Uterus (tissue), 4 donors: ENCODE measurements at places on chromosomes 6 and 20. TPM values are rescaled to one million over a fixed set of nuclear protein-coding genes. Genes with fewer than 3 reads are reported as not detected.
A peak's percentile ranks its signal among the peaks of the same experiment; 100 is the strongest.

GRCh38 chr6:14440940-14441781 lies 323.6 kb downstream of the CD83 start:
- DNase-seq, result peak; percentile 22

DNA sequence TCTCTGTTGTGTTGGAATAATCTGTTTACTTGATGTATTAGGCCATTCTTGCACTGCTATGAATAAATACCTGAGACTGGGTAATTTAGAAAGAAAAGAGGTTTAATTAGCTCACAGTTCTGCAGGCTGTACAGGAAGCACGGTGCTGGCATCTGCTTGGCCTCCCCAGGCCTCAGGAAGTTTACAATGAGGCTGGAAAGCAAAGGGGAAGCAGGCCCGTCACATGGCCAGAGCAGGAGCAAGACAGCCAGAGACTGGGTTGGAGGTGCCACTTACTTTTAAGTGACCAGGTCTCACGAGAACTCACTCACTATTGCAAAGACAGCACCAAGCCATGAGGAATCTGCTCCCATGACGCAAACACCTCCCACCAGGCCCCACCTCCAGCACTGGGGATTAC lies 50.6 kb upstream of the FUCA2 start:
- no peak for DNase-seq

The CALHM6 gene
- not detected for total RNA-seq

DNA sequence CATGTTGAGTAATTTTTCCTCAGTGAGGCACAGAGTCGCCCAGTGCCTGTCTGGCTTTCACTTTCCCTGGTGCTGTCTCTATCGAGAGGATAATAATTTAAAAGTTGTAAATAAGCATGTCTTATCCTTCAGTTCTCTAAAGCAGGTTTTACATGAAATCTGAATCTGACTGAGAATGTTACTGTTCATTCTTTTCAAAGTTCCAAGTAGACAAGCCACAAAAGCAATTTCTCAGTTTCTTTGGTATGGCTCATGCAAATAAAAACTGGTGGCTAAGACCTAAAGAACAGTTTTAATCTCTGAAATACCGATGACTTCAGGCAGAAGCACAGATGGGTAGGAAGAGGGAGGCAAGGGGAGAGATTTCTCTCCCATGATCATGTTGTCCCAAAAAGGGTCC lies 87.6 kb upstream of the GCM1 start:
- no peak for DNase-seq

- DNase-seq, result no peak
Observed at GRCh38 chr20:59939879-59940128, 301 bp downstream of the PPP1R3D start.

DNA sequence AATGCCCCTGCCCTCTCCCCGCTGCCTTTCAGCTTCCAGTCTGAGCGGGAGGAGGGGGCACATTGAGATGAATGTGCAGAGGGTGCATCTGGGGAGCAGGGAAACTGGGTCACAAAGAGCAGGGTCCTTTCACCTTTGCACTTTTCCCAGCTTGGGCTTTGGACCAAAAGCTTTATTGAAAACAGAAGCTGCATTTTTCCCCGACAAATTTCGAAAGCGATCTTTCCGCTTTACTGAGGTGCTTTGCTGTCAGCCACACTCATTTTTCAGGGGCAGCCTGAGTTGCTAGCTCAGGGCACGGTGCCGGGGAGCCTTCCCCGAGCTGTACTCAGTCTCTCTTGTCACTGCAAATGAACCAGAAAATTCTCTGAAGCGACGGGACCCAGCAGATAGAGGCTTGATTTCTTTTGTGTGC lies 283.7 kb upstream of the SOX4 start:
- no peak for DNase-seq

DNA sequence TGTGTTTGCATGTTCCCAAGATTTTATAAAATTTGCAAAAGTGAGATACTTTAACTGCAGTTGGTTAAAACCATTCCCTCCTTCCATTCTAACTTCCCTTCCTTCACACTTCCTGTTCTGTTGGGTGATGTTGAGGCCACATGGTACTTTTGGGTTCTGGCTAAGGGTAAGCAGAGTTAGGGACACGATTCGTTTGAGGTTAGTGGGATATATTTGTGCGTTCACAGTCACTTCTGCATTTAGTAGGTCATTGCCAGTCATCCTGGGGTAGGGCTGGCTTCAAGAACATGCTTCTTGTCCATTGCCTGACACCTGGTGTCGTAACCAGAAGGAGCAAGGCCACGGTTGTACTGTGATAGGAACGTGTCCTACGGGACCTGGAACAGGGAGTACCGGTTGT lies 340.1 kb downstream of the ZFAND3 start:
- DNase-seq, result no peak

GRCh38 chr20:11338496-11339306 lies 579.0 kb upstream of the BTBD3 start:
- no peak for DNase-seq

GRCh38 chr6:125307964-125308615 lies 6.3 kb upstream of the HDDC2 start:
- no peak for DNase-seq

The CASS4 gene
- 0.76 TPM for total RNA-seq

DNA sequence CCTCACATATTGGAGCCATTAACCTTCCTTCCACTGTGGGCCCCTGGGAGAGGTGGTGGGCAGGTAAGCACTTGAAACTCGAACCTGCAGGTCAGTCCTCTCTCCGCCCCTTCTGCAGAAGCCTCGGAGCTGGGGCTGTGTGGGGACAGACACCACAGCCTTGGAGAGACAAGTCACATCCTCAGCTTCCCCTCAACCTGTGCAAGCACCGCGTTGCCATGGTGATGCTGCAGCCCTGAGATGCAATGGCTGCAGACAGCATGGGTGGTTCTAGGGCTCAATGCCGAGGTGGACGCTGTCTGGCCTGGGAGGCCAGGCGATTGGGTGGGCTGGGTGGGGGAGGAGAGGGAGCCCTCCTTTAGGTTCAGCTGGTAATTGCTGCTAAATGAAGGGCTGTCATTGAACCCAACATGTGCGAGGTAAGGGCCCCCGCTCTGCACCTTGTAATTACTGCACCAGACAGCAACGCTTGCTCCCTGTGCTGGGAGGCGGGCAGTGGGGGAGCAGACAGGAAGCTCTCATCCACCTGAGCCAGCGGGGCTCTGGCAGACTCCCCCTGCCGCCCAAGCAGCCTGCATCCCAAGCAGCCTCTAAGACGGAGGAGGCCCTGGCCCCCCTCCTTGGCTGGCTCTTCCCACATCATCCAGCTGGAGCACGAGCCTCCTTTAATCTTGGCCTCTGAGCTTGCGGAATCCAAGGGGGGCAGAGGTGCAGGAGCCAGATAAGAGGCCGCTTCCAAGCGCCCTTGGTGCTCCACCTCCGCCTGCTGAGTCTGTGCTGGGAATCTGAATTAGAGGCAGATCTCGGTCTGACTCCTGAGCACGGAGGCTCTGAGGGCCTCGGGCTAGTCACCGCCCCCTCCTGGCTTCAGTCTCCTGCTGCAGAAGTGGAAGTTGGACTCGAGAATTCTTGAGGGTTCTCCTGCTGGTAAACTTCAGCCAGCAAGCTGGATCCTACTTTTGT lies 39.8 kb upstream of the CDH22 start:
- no peak for DNase-seq

- DNase-seq, result no peak
Observed at GRCh38 chr6:168286116-168286515, 33.5 kb downstream of the DACT2 start.
